ENCODE measurements at places on chromosomes 3 and 15.
A peak's percentile ranks its signal among the peaks of the same experiment; 100 is the strongest.

- no peak for DNase-seq
Observed at GRCh38 chr3:21544076-21544462, 206.9 kb downstream of the ZNF385D start.

GRCh38 chr3:110267304-110267845, 804.2 kb upstream of the NECTIN3 start:
- no peak for DNase-seq

DNA sequence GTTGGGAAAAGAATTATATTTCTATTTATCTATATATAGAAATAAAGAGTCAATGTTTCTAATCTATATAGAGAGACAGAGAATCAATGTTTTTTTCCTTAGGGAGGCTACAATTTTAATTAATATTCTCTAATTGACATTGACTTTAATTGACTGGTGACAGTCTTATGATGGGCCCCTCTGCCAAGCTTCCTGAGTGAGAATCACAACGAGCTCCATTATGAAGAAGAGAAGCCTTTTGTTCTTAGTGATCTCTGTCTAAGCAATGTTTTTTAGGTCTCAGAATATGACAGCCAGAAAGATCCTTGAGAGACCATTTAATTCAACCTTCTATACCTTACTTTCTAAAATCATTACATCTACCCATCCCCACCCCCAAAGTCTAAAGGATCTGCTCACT, 70.9 kb downstream of the IGSF11 start:
- no peak for DNase-seq

DNA sequence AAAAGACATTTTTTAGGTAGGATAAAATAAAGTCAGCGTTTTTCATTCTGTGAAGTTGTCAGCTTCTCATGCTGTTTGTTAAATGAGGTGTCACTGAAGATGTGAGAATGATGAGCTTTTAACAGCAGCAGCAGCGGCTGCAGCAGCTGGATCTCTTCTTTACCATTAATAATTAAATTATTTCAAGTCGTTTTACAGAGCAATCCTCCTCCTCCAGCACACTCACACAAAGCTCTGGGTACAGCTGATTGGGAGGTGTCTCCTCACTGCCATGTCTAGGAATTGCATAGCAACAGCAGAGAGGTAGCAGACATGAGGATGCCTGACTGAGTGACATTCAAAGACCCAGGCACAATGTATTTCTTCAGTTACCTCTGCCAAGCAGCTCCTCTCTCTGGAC, 46.7 kb upstream of the PLAAT1 start:
- DNase-seq: no peak

- DNase-seq: no peak
Observed at GRCh38 chr3:14141144-14141543, 16.3 kb downstream of the TMEM43 start.

DNA sequence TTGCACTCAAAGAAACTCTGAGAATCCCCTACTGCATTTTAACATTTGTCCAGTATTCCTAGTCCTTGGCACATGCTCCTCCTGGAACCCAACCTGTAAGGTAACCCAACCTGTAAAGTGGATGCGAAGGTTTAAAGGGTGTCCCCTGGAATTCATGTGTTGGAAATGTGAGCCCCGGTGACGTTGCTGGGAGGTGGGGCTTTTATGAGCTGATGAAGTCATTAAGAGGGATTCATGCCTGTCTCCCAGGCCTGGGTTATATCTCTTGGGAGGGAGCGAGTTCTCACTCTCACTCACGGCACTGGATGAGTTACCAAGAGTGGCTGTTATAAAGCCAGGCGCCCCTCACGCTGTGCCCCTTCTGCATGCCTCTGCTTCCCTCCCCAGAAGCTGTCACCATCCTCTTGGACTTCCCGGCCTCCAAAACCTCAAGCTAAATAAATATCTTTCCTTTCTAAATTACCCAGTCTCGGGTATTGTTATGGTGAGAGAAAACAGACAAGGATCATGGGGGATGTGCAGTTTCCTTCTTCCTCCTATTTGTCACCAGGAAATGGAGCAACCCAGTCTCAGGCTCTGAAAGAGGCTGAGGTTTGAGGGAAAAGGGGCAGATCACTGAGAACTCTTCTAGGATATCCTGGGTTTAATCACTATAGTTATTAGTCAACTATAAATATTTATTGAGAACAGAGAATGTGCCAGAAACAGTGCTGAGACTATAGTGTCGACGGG, 7.6 kb downstream of the XXYLT1 start:
- no peak for DNase-seq

DNA sequence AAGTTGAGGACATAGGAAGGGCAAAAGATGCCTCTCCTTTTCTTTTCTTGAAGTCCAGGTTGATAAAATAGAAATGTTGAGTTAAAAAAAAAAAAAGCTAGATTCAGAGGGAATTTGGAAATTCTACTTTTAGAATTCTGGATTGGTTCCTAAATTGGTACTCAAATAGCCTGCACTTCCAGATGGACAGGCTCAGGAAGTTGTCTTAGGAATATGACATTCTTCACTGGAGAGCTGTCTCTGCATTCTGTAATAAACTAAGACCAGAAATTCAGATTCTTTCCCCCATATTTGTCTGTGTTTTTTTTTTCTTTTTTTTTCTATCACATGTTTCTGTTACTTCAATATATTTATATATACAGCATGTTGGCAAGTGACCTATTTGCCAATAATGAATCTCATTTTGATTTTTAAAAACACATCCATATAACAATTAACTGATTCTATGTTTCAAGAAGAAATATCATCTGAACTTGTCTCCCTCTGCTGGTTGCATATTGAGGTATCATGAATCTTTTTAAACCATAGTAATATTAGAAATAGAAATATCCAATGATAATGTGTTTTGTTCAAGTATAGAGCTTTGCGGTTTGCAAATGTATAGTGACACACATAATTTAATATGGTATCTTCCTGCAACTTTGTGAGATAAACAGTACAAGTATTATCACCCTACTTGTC, 8.5 kb upstream of the LSAMP start:
- no peak for DNase-seq

DNA sequence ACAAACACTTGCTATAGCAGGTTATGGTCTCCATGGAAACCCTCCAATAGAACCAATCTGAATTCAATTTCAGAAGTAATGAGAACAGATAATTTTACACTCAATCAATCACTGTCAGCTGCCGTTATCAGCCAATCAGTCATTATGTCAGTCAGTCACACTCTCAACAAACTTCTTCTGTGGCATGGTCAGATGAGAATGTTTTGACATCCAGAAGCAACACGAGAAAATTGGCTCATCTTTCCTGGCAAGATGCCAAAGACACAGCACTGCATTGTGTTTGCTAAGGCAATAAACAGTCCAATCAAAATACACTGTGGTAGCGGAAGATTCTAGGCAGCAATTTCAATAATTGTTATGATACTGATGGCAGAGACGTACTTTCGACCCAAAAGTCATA, 190.7 kb downstream of the RORA start:
- no peak for DNase-seq

DNA sequence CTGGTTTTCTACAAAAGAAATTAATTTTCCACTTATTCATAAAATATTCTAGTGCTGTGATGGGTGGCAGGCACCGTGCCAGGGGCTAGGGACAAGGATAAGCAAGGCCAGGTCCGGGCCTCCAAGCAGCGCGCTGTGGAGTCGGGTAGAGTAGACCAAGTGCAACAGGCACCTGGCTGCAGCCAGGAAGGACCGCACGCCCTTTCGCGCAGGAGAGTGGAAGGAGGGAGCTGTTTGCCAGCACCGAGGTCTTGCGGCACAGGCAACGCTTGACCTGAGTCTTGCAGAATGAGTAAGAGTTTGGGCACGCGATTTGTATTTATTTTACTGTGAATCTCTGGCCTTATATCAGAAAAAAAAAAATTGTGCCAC, at the start of gene CASR:
Gene CASR (plus strand): TSS at position 148 of the 372 bp plus-strand sequence. CDS start 70,522 bp downstream, outside the sequence.
- peak; percentile 25 for DNase-seq

- no peak for DNase-seq
Observed at GRCh38 chr15:71939981-71940588, 129.7 kb downstream of the NR2E3 start.

GRCh38 chr3:60202052-60202726, 1049.1 kb downstream of the FHIT start:
- no peak for DNase-seq

DNA sequence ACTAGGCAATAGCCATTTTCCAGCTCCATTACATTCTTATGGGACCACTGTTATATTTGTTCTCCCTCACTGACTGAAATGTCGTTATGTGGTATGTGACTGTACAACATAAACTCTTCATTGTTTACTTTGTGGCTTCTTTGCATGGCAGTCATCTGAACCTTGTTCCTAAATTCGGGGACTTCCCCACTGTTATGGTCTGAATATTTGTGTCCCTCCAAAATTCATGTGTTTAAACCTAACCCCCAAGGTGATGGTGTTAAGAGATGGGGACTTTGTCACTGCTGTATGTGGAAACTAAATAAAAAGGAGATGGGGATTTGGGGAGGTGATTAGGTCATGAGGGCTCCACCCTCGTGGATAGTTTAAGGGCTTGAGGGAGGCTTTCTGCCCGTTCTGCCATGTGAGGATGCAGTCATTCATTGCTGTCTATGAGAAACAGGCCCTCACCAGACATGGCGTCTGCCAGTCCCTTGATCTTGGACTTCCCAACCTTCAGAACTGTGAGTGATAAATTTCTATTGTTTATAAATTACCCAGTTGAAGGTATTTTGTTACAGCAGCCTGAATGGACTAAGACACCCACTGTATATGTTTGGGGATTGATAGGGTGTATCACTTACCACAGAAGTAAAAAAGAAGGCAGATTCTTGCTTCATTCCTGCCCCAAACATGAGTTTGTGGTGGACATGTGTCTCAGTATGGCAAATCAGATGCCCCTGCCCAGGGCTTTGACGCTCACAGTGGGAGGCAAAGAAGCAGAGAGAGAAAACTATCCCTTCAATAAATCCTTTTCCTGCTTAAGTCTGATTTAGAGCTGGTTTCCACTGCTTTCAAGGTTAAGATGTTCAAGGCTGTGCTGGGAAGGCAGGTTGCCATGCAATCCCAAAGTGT, 138.0 kb upstream of the UBE2E1 start:
- DNase-seq: no peak

- peak; percentile 74 for DNase-seq
Observed at GRCh38 chr3:196726788-196727675, 12.6 kb upstream of the PAK2 start.

DNA sequence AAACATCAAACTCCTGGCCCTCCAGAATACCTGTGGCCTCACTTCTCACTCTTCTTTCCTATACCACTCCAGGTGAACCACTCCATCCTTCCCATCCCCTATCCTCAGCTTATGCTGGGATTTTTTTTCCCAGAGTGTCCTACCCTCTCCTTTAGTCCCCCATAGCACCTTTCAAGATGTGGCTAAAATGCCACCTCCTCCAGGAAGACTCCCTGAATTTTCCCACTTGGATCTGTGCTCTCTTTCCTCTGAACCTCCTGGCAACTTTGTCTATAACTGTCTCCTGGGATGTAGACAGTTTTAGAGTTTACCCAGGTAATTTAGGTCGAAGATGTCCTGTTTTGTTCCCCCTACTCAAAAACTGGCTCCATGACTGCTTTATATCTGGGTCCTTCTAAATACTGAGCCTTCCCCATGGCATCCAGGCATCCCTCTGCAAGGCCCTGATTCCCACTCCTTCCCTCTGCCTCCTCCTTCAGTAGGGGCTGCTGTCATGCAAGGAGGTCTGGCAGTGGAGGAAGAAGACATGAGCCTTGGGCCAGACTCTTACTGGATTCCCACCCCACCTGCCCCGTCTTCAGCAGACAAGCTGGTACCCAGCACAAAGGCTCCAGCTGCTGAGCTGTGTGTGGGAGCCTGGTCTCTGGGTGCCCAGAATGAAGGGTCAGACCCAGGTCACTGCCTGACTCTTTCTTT, 161.5 kb downstream of the SMAD6 start:
- no peak for DNase-seq

GRCh38 chr3:172087198-172087597, 47.8 kb downstream of the FNDC3B start:
- no peak for DNase-seq

DNA sequence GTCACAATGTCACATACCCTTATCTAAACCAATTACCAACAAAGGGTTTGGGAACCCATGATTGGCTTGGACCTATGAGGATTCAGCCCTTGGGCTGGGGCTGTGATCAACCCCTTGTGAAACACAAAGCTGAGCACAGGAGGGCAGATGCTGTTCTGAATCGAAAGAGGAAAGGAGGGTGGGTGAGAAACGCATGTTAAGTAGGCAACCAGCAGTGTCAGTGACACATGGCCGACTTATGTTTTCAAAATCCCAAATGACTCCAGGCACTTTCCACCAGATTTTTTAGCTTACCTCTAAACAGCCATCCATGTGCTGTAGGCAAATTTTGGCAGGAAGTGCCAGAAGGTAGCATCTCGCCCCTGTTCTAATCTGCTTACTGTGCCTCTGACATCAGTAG, 34.1 kb upstream of the KLHL25 start:
- DNase-seq: no peak

- DNase-seq: no peak
Observed at GRCh38 chr3:13963137-13963886, 83.4 kb upstream of the WNT7A start.

GRCh38 chr3:88758676-88759075, 348.7 kb upstream of the EPHA3 start:
- no peak for DNase-seq

GRCh38 chr15:67549736-67550135, 7.2 kb downstream of the MAP2K5 start:
- DNase-seq: no peak

GRCh38 chr3:82012775-82013174, 251.3 kb upstream of the GBE1 start:
- DNase-seq: no peak

DNA sequence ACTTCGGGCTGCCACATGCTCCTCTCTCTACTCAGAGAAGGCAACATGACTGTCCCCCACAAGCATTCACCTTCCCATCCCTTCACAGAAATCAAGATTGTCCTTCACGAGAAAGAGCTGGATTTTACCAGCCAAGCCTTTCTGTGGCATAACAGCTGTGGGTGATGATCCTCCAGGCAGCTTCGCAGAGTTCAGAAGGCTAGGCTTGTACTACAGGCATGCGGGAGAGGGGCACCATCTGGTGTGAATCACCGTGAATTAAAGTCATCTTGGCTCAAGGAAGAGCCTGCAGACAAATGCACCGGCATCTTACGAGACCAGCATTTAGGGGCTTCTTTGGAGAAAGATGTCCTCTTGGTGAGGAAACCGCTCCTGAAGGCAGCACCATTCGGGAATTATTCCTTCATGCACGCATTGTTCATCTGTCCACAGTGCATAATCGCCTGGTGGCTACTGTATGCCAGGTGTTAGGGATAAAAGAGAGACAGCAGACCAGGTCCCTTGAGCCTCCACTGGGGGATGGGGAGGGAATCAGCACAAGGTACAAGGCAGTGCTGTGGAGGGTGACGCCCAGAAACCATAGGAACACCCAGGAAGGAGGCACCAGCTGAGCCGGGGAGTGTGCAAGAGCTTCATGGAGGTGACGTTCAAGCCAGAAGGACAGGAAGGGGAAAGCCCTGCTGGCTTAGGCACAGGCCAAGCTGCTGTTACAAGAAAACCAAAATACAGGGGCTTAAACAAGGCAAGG, 108.6 kb downstream of the TMEM266 start:
- DNase-seq: no peak
